ENCODE measurements at places on chromosomes 12 and 14.

GRCh38 chr12:58148405-58148804, 207.0 kb downstream of the ATP23 start:
- no peak for DNase-seq

DNA sequence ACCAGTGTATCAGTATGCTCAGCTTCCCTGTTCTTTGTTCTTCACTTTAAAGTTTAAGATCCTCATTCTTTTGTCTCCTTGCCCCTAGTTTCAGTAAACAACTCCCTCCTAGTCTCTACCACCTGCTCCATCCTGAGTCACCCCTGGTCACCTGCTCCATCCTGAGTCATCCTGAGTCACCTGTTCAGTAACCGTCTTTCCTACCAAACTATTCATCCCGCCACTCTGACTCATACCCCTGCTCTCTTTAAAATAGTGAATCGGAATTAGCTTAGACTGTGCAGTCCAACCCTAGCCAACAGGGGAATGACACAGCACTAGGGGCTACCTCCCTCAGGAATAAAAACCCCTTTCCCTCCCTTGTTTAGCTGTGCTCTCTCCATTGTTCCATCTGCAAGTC, 888.1 kb upstream of the MDGA2 start:
- no peak for DNase-seq

GRCh38 chr12:108442067-108442466, 73.0 kb upstream of the FICD start:
- DNase-seq, result no peak

GRCh38 chr14:33218026-33218425, 279.3 kb downstream of the NPAS3 start:
- no peak for DNase-seq

- DNase-seq, result no peak
These were observed 1.3 kb downstream of the CLEC1A start for GRCh38 chr12:10097521-10097920.

DNA sequence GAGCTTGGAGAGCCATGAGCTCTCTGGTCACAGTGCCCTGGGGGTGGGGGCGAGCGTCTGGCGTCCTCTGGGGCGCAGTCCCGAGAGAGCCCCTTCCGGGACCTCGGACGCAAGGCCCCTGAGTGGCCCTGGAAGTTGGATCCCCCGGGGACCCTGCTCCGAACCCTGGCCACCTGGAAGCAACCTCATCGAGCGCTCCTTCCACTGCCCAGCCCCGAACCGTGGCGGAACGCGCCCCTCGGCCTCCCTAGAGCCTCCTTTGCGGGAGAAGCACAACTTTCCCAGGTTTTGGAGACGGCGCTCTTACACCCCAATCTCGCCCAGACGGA, 1.2 kb downstream of the NOS1 start:
- no peak for DNase-seq

GRCh38 chr14:94021001-94021400, 5.1 kb upstream of the OTUB2 start:
- DNase-seq, result no peak

GRCh38 chr14:103521438-103521950, 1.1 kb downstream of the CKB start:
- no peak for DNase-seq

DNA sequence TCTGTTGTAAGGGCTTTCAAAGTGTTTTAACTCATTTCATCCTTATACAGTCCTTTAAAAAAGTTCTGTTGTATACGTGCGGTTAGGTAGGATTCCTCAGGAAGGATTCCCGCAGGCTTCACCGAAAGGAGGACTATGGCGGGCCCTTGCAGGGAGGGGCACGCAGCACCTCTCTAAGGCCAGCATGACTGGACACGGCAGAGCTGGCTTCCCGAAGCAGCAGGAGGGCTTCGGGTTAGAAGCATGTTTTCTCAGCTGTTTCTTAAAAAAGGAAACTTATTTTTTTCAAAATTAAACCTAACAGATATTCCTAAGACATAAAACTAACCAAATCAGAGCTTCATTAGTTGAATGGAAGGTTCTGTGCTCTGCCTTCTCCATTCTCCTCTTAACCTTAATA, 21.3 kb downstream of the IQSEC3 start:
- DNase-seq, result no peak

DNA sequence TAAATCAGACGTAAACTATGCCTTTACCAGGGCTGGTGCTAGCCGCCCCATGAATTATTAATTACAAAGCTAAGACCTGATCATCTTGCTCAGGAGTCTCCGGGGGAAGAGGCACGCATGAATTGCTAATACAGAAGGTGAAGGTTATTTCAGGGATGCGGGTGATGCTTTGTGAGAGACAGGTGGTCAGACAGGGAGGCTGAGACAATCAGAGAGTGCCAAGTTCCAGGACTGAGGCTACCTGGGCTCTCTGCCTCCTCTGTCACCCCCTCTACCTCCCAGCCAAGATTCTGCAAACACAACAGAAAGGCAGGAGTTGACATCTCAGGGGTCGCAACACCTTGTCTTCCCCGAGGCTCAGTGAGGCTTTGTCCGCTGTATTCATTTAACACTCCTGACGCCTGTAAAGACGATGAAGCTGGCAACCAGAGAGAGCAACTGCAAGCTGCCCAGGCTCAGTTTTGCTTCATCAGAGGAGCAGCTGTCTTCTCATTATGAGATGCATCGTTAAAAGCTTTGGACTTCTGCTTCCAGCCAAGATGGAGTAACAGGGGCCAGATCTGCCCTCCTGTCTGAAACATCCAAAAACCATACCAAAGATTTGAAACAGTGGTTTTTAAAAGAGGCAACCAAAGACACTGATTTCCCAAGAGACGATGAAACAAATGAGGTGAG, 46.6 kb downstream of the PRIMA1 start:
- no peak for DNase-seq

GRCh38 chr12:71128191-71128788, 29.5 kb downstream of the TSPAN8 start:
- no peak for DNase-seq

DNA sequence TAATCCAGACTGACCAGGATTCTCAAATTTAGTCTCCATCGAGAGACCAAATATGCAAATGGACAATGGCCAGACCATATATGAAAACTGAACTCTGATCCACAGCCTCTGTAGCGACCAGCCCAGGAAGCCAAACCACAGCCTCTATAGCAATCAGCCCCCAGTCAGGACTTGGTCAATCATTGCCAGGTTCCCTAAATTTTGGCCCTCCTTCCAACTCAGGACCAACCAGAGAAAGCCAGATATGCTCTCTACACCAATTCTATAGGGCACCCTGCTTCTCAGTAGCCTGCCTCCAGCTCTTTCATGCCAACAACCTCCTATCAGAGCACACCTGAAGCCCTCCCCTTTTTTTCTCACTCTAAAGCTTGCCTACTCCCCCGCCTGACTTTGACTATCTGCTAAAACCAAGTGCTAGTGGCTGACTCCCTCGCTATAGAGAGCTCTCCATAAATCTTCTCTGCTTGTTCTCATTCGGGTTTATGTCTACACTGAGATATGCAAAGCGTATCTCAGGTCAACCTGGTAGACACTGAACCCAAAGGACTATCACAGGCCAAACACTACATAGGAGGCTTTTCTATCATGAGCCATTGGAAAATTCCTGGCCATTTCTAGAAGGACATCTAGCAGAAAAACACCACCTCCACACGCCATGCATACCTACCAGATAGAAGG, 110.5 kb upstream of the FUT8 start:
- no peak for DNase-seq

DNA sequence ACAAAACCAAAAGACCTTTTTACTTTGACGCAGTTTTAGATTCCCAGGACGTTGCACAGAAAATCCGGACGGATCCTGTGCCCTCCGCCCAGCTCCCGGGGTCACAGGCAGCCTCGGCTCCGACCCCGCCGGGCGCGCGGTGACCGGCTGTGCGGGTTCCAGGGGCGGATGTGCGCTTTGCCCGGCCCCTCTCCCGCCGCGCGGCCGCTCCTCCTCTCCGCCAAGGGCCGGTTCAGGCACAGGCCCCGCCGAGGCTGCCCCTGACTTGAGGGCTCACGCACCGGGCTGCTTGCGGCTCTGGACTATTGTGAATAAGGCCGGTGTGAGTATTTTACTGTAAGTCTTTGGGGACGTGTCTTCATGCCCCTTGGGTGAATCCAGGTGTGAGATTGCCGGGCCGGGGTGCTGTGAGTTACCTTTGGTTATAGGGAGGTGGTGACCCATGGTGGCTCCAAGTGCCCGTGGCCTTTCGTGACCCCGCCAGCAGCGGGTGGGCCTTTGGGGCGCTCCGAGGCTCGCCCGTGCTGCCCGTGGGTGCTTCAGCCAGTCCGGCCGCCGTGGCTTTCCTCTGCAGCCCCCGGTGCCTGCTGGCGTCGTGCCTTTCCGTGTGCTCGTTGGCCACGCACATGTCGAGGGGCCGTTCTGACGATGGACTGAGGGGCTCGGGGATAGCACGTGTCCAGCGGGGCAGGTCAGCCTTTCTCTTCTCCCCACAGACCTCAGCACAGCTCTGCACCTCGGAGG, 45.9 kb downstream of the NOC4L start:
- DNase-seq, result no peak

DNA sequence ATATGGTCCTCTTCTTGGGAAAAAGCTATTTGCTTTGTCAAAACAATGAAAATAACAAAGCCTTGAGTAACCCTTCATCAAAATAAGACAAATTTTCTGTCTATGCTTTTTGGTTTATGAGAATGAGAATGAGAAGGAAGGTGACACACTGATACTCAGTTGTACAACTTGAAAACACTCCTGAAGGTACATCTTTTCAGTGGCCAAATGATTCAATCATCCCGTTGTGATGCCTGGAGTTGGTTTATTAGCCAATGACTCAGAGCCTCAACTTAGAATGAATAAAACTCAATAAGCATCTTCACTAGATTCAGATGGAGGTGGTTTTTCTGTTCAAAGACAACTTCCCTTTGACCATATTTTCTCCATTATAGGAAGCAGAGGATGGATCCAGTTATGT, 7.8 kb upstream of the CALM1 start:
- DNase-seq, result no peak

- no peak for DNase-seq
These were observed 2.2 kb downstream of the ERH start for GRCh38 chr14:69395929-69396328.

- DNase-seq, result no peak
These were observed 5.6 kb downstream of the ORMDL2 start for GRCh38 chr12:55823419-55823818.

- DNase-seq, result no peak
These were observed 50.1 kb downstream of the PHLDA1 start for GRCh38 chr12:75981247-75982168.

GRCh38 chr14:104392001-104392395, 187.6 kb upstream of the C14orf180 start:
- DNase-seq, result no peak

- no peak for DNase-seq
These were observed 438.7 kb downstream of the LRFN5 start for GRCh38 chr14:42045383-42045782.

DNA sequence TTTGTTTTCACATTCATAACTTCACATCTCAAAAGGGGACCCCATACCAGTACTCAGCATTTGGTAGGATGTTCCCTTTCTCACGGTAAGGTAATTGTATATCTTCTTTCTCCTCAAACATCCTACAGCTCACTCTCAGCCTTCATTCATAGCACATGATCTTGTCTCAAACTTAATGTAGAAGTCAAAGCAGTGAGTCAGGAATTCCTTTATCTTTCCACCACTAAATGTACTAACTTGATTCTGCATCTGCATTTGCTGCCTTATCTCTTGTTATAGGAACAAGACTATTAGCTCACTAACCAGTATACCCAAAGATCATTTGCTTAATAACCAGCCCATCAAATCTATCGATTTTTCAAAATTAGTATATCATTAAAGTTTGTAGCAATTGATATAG, 22.9 kb downstream of the CPSF2 start:
- DNase-seq, result no peak

DNA sequence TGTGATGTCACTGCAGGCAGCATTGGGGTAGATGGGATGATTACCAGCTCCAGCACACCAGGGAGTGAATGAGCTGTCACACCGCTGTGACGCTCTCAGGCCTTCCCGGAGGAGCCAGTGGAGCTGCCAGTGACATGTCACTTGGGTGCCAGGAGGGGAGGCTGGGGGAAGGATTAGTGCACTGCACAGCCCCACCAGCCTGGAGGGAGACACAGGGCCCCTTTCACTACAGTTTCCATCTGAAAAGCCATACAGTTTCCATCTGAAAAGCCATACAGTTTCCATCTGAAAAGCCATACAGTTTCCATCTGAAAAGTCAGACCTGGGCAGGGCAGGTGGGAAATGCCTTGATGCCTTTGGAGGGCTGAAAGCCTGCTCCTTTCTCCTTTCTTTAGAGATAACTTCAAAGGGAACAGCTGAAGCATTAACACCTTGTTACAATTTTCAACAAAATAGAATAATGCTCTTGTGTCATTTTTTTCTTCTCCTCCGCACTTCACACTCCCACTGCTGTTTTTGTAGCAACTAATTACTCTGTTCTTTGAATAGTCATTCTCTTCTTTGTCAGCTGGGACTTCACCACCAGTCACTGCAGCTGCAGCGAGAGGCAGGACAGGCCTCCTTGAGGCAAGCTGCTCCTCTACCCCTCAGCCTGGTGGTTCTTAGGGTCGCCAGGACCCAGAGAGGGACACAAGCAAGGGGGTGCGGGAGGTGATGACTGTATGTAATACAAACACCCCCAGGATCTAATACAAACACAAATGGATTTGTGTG, 256.9 kb upstream of the RGS6 start:
- DNase-seq, result no peak

- DNase-seq, result no peak
These were observed 105.6 kb downstream of the KSR2 start for GRCh38 chr12:117863002-117863709.

DNA sequence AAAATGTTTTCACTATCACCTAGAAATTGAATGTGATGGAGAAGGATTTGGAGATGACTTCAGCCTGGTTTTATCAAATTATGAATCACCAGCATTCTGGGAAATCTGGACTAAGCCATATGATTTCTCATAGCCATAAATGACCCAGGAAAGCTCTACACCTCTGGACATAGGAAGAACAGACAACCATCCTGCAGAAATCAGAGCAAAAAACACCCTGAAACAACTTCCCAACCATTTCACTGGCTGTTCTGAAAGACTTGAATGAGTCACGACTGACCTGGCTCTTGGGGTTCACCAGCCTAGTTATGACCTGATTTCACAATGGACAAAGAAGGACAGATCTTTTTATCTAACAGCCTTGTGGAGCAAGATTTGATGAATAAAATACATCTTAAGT, 123.8 kb downstream of the KCNH5 start:
- no peak for DNase-seq

GRCh38 chr12:117159674-117160073, 30.6 kb downstream of the FBXO21 start:
- no peak for DNase-seq

GRCh38 chr14:32560209-32560857, 231.2 kb downstream of the AKAP6 start:
- no peak for DNase-seq

DNA sequence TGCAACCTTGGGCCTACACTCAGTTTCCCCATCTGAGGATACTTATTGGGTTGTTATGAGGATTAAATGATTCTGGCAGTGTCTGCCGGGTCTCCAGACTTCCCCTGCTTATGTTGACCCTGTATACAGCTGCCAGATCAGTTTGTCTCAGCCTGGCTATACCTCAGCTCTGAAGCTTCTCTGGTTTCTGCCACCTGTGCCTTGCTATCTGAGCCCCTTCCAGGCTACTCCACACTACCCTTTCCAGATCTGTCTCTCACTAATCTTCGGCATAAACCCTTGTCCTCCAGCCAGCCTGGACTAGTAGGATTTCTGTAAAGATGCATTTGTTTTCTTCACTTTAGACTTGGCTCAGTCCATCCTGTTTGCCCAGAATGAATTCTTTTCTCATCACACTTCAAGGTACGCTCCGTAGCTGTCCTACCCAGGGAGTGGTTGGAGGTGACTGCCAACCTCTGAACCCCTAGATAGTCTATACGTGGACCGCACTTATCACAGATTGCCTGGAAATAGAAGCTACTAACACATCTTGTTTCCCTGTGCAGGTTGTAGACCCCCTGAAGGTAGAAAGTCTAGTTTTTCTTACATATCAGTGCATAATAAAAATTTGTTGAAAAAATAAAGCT, 422.4 kb downstream of the RAD51B start:
- DNase-seq, result no peak
